ENCODE measurements at places on chromosomes 7 and 10. TPM values are rescaled to one million over a fixed set of nuclear protein-coding genes. Genes with fewer than 3 reads are reported as not detected.

DNA sequence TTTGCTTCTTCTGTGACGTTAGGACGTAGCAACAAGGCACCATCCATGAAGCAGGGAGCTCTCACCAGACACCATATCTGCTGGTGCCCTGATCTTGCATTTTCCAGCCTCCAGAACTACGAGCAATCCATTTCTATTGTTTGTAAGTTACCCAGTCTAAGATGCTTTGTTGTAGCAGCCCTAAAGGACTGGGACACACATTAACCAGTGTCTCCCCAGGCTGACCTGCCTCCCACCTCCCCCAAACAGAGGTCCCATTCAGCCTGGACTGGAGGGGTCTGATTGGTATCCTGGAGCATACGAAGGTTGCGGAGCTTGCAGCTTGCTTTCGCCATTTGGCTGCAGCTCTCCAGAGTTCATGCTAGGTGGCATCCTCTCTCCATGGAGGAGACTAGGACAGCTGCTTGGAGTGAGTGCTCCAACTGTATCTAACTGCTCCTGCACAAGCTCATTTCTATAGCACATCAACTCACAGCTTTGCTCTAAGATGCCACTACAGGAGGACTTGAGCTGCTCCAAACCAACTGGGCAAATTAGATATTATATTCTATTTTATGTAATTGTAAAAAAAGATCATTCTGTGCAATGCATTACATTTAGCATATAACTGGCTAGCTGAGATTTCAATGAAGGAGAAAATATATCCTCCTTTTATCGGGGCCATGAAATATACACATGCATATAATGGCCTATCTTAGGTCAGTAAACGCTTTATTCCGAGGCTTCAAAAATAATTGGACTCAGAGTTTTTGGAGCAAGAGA lies 8.0 kb upstream of the GRK5 start:
- peak; percentile 84 for DNase-seq

The UCN3 gene
- 0.30 TPM for polyA plus RNA-seq

- no peak for DNase-seq
These were observed 52.8 kb downstream of the COBL start for GRCh38 chr7:51263631-51264484.

The WEE2 gene
- polyA plus RNA-seq = 0.05 TPM

DNA sequence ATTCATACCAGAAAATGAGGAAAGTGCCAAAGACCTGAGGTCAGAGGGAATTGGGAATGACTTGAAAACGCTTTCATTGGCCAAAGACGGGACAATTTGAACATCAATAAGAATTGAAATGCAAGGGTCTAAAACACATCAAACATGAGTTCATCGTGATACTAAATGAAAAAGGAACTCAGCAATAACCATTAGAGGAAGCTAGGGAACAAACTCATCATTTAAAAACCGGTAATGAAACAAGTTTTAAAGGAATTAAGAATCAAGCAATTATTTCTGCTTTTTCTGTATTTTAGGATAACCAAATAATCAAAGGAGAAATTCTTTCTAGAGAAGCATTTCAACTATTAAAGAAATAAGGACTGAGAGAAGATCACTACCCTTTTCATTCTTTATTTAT lies 303.1 kb downstream of the ARHGAP12 start:
- no peak for DNase-seq

All from thymus (tissue), 14 donors.